ENCODE measurements at places on chromosomes 3 and 15. TPM values are rescaled to one million over a fixed set of nuclear protein-coding genes. Genes with fewer than 3 reads are reported as not detected.

DNA sequence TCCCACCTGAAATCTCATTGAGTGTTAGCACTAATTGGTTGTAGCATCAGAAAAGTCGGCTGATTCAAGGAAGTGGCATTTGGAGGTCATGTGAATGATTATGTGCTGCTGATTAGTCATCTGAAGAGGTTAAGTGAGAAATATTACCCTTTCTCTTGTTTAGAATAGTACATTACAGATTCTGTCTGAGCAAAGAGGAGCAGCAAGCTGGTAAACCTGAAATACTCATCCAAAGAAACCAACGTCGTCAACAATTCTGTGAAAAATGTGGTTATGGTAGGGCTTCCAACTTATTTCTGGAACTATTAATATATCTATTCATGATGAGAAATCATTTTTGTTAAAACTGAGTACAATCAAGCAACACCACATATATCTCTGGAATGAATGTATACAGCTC is 1024.9 kb downstream of the TUSC7 start:
- DNase-seq: no peak

DNA sequence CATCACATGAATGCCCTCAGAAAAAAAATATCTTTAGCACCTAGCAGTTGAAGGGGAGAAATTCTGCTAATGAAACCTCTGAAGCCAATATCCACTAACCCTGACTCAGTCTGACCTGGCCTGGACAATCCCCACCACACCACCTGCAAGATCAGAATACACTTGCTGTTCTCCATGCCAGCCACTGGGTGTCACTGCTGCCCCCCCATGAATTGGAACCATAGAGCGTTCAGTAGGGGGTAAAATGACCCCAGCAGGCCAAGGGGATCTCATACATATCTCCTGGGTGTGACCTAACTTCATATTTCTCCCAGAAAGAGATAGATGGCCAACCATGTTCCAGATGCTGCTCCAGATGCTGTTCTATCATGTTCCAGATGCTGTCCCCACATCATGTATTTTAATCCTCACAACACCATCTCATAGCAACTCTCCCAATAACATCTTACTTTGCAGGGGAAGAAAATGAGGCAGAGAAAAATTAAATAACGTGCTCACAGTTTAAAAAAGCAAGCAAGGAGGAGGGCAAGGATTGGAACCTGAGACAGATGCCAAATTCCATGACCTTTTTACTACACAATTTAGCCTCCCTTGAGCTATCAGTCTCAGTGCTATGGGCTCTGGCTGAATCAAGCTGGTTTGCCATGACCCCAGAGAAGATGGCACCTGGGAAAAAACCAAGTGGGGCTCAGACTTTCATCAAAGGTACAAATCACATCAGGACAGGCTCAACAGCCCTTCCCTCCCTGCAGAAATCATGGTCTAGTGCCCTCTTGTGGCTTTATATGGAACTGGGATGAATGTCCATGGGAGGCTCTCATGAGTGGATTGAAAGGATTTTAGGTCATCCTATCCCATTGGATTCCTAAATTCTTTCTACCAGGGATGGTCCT is 12.4 kb downstream of the NTRK3 start:
- DNase-seq: no peak

DNA sequence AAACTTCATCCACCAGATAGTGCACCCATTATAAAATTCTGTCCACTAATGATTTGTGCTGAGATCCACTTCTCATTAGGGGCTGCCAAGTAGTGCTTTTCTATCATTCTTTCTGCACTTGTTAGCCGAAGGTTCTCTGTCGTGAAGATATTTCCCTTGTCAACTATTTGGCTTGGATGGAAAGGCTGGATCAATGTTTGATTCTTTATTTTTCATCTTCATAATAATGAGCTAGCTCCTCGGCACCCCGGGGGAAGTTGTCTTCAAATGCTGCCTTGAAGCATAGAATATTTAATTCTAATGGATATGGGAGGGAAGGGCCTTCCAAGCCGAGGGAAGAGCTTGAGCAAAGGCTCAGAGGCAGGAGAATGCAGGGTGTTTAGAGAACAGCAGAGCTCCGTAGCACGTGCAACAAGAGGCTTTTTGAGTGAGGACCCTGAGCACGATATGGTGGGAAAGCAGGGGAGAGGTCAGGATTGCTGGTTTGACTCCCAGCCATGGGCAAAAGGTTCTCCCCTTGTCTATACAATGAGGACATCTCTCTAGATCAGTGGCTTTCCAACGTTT is 16.3 kb upstream of the MUC20 start:
- DNase-seq: no peak

Gene TNIK
- polyA plus RNA-seq: 19.2 TPM

DNA sequence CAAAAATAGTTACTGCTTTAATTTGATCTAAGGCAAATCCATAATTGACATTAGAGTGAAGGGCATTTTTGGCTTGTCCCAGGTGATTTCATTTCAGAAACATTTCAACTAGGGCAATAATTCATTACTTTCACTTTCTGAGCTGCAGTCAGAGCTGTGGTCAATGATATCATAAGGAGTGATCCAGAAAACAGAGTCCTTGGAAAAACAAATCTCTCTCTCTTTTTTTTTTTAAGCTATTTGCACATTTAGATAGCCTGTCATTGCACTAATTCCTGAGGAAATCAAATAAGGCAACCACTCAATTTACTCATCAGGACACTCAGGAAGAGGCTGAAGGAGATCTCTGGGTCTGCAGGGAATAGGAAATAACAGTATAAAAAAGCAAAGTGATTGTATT is 269.5 kb upstream of the LRRC3B start:
- no peak for DNase-seq

DNA sequence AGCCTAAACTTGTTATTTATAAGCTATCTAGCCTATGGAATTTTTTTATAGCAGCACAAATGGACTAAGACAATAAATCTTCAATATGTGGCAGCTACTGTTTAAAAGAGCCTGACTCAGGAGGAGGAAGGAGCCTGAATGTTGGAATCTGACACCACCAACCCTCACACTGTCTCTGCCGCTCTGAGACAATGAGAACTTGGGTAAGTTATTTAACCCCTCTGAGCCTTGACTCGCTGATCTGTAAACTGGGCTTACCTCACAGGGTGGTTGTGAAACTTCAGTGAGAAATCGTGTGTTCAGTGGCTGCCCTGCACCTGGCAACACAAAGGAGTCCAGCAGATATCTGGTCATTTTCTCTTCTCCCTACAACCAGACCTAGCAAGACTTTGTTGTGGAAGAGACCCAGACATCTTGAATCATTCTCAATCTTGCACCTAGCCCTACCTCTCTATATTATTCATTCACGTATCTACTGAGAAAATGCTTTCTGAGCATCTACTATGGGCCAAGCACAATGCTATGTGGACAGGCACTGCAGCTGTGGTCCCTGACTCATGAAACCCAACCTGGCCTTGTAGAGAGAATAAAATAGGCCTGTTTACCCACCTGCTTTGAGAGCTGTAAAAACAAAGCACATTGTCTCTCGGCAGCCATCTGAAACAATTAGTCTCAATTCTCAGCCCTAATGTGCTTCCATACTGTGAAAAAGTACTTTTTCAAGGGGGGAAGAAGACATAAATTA is 81.9 kb upstream of the SLC25A36 start:
- no peak for DNase-seq

- DNase-seq: no peak
These were observed 108.8 kb downstream of the MITF start for GRCh38 chr3:69848113-69848512.

GRCh38 chr3:2097641-2098191 is 950 bp upstream of the CNTN4 start:
- DNase-seq: no peak

All from left renal pelvis (tissue), 4 donors.